ENCODE measurements at places on chromosomes 7 and 10. TPM values are rescaled to one million over a fixed set of nuclear protein-coding genes. Genes with fewer than 3 reads are reported as not detected.

Gene CHRM2
- total RNA-seq: not detected

Gene GPC2
- total RNA-seq: not detected

Gene MKX
- total RNA-seq: 15.8 TPM

Gene EIF5AL1
- 0.21 TPM for total RNA-seq

DNA sequence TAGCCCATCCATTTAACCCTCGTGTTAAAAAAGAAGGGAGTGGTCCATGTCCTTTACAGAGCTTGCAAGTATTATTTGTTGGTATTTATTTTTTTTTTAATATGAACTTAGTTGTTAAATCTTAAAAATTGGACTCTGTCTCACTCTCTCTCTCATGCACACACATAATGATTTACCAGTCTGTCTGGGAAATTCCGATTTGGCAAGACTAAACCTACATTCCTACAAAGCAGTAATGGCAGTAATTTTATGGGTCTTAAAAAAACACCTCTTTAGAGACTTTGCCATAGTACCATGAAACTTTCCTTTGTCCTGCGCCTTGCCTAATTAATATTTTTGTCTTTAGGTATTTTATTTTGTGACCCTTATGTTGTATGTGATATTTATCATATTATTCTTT, 239.5 kb upstream of the PPP1R3A start:
- no peak overlapping the region for H3K27ac ChIP-seq
- H3K4me1 ChIP-seq: no peaks in the 10 kb centered on the region
- H3K4me3 ChIP-seq: no peak overlapping the region
- no peaks in the 10 kb centered on the region for H3K36me3 ChIP-seq
- no peaks in the 10 kb centered on the region for H3K27me3 ChIP-seq

GRCh38 chr7:155865830-155866525, 53.7 kb upstream of the SHH start:
- no peaks in the 10 kb centered on the region for H3K36me3 ChIP-seq
- no peaks in the 10 kb centered on the region for H3K4me1 ChIP-seq
- H3K4me3 ChIP-seq: no peak overlapping the region
- no peaks in the 10 kb centered on the region for H3K27me3 ChIP-seq
- no peak overlapping the region for H3K27ac ChIP-seq
- no peak for DNase-seq

GRCh38 chr10:121205625-121206024, 354.5 kb downstream of the WDR11 start:
- H3K4me1 ChIP-seq: no peaks in the 10 kb centered on the region
- H3K27me3 ChIP-seq: no peaks in the 10 kb centered on the region
- no peak for DNase-seq
- H3K4me3 ChIP-seq: no peak overlapping the region
- no peak overlapping the region for H3K27ac ChIP-seq

GRCh38 chr10:111281516-111281915, 204.7 kb downstream of the ADRA2A start:
- no peaks in the 10 kb centered on the region for H3K27me3 ChIP-seq
- no peak for DNase-seq
- H3K4me1 ChIP-seq: no peaks in the 10 kb centered on the region
- no peak overlapping the region for H3K4me3 ChIP-seq
- H3K27ac ChIP-seq: no peak overlapping the region

DNA sequence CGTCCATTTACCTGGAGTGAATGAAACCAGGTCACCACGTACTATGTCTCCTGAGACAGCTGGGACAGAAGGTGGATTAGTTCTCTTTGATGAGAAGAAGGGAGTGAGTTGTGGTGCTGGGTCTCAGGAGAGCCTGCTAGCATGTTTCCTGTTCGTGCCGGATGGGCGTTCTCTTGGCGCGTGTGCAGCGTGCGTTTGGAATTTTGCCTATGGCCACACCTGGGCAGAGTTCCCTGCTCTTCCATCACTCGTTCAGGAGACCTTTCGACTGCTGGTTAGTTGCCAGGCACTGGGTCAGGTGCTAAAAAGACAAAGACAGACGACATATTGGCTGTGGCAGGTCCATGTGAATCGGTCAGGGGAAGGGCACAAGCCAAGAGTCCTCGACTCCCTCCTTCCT, 90.3 kb downstream of the TRRAP start:
- DNase-seq: no peak
- H3K27me3 ChIP-seq: no peaks in the 10 kb centered on the region
- no peak overlapping the region for H3K4me3 ChIP-seq
- H3K27ac ChIP-seq: no peak overlapping the region
- H3K36me3 ChIP-seq: peaks cover 87% of the 10 kb centered on the region

- no peaks in the 10 kb centered on the region for H3K4me1 ChIP-seq
- no peak overlapping the region for H3K27ac ChIP-seq
- H3K27me3 ChIP-seq: no peaks in the 10 kb centered on the region
- peaks cover 87% of the 10 kb centered on the region for H3K36me3 ChIP-seq
- DNase-seq: peak; percentile 52
- no peak overlapping the region for H3K4me3 ChIP-seq
Measured at GRCh38 chr7:139576179-139576973, 52.9 kb downstream of the CLEC2L start.

- H3K27ac ChIP-seq: peak overlapping the region; percentile 19
- peak; percentile 30 for DNase-seq
- H3K4me1 ChIP-seq: peaks cover 12% of the 10 kb centered on the region
- H3K36me3 ChIP-seq: no peaks in the 10 kb centered on the region
Measured at GRCh38 chr10:116753759-116754158, 11.4 kb upstream of the HSPA12A start.

- DNase-seq: no peak
- peaks cover 4% of the 10 kb centered on the region for H3K36me3 ChIP-seq
- H3K4me1 ChIP-seq: no peaks in the 10 kb centered on the region
- no peak overlapping the region for H3K27ac ChIP-seq
- H3K4me3 ChIP-seq: no peak overlapping the region
Measured at GRCh38 chr7:107450970-107451369, 18.9 kb upstream of the GPR22 start.

DNA sequence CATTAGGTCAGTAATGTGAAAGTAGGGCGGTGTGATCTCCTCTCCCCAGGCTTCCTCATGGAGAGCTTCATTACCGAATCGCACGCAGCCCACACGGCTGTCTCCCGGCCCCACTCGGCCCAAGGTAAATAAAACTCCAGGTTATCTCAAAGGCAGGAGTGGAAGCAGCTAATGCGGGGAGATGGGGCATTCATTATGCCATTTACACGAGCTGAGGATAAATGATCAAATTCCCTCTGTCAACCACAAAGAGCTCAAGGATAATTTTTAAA, 93.5 kb downstream of the ADARB2 start:
- no peak for DNase-seq
- no peak overlapping the region for H3K4me3 ChIP-seq
- no peaks in the 10 kb centered on the region for H3K4me1 ChIP-seq
- no peaks in the 10 kb centered on the region for H3K36me3 ChIP-seq
- H3K27me3 ChIP-seq: no peaks in the 10 kb centered on the region
- H3K27ac ChIP-seq: no peak overlapping the region

DNA sequence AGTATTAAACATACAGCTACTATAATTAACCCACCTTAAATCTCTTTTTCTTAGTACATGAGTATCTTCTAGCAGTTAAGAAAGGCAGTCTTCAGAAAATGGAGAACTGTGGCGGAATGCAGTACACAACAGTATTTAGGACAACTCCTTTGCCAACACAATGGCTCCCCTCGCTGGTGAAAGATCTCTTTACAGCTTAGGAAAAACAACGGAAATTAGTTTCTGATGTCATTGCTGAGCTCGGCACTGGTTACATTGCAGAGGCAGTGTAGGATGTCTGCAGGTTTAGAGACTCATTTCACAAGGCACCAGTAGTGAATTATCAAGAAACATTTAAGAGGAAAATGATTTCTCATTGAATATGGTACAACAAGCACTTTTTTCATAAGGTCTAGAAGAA, 43.4 kb downstream of the GLRX3 start:
- DNase-seq: no peak
- H3K36me3 ChIP-seq: peaks cover 54% of the 10 kb centered on the region
- no peaks in the 10 kb centered on the region for H3K4me1 ChIP-seq
- H3K27ac ChIP-seq: no peak overlapping the region
- no peak overlapping the region for H3K4me3 ChIP-seq
- no peaks in the 10 kb centered on the region for H3K27me3 ChIP-seq

- DNase-seq: no peak
- H3K27me3 ChIP-seq: no peaks in the 10 kb centered on the region
- H3K4me1 ChIP-seq: no peaks in the 10 kb centered on the region
- no peak overlapping the region for H3K27ac ChIP-seq
Measured at GRCh38 chr10:112370424-112370819, 3.5 kb upstream of the ACSL5 start.

- no peaks in the 10 kb centered on the region for H3K27me3 ChIP-seq
- no peaks in the 10 kb centered on the region for H3K36me3 ChIP-seq
- H3K4me3 ChIP-seq: no peak overlapping the region
- peaks cover 6% of the 10 kb centered on the region for H3K4me1 ChIP-seq
- DNase-seq: no peak
Measured at GRCh38 chr7:157335236-157335635, 1.6 kb upstream of the DNAJB6 start.

DNA sequence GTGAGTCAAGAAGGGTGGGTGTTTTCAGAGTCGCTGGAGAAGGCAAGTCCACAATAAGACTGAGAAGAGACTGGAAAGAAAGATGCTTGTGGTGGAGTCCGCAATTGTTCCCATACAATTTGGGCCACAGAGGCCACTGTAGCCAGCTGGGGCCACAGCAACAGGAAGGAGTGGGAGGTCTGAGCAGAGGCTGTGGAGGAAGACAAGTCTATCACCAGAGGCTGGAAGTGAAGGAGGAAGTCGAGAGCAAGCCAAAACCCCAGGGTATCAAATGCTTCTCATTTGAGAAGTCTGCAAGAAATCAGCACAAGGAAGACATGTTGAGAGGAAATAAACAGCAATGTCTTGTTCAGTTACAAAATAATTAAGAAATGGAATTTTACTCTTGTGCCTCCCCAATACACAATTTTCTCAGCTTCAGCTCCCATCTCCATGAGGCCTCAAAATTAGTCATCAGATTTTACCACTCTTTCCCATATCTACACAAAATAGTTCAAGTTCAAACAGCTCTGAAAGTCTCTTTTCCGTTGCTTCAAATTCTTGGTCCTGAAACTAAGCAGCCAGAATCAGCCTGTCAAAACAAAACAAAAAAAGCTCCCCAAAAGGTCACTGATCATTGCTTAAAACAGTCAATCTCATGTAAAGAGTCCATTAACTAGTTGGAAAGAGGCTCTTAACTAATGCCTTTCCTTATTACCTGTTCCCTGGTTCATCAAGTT, 31.6 kb downstream of the SLC16A12 start:
- no peak overlapping the region for H3K4me3 ChIP-seq
- no peaks in the 10 kb centered on the region for H3K27me3 ChIP-seq
- no peak overlapping the region for H3K27ac ChIP-seq
- DNase-seq: no peak
- no peaks in the 10 kb centered on the region for H3K36me3 ChIP-seq

- no peaks in the 10 kb centered on the region for H3K4me1 ChIP-seq
- no peak overlapping the region for H3K27ac ChIP-seq
Measured at GRCh38 chr10:2861632-2862210, 205.6 kb upstream of the PFKP start.

GRCh38 chr10:19620811-19621210, 195.4 kb upstream of the PLXDC2 start:
- H3K4me1 ChIP-seq: no peaks in the 10 kb centered on the region
- DNase-seq: no peak
- no peaks in the 10 kb centered on the region for H3K27me3 ChIP-seq
- H3K27ac ChIP-seq: no peak overlapping the region
- H3K36me3 ChIP-seq: no peaks in the 10 kb centered on the region

DNA sequence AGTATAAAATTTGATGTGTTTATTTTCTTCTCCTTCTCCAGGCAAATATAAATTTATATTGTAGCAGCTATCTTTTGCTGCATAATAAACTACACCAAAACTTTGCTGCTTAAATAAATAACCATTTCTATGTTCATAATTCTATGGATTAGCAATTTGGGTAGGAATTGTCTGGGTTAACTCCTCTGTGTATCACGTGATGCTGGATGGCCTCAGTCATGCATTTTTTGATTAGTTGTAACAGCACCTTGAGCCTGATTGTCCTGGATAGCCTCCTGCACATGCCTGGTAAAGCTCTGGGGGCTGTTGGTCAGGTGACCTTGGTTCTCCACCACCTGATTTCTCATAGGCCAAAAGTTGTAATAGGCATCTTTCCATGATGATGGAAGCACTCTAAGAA, 572.9 kb downstream of the ETV1 start:
- H3K4me3 ChIP-seq: no peak overlapping the region
- no peak overlapping the region for H3K27ac ChIP-seq
- no peaks in the 10 kb centered on the region for H3K36me3 ChIP-seq
- no peak for DNase-seq
- H3K4me1 ChIP-seq: no peaks in the 10 kb centered on the region
- H3K27me3 ChIP-seq: no peaks in the 10 kb centered on the region

- no peak overlapping the region for H3K27ac ChIP-seq
- no peak overlapping the region for H3K4me3 ChIP-seq
- no peaks in the 10 kb centered on the region for H3K27me3 ChIP-seq
- H3K4me1 ChIP-seq: no peaks in the 10 kb centered on the region
Measured at GRCh38 chr7:91949221-91950009, 8.8 kb downstream of the AKAP9 start.

DNA sequence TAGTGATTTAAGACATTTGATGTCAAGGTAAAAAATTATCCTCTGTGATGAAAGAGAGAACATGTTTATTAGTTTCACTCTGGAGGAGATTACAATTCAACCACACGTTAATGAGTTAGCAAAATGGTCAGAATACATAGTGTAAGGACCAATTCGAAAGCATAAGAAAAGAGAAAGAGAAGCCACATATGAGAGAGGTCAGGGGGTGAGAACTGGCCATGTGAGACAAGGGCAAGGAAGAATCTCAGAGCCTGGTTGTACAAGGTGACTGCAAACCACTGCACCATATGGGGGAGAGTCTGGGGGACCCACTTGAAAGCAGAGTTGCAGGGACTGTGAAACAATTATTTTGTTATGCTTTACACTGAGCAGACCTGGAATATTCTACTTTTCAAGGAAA, 27.7 kb upstream of the BET1 start:
- H3K4me3 ChIP-seq: no peak overlapping the region
- H3K27ac ChIP-seq: no peak overlapping the region
- H3K27me3 ChIP-seq: no peaks in the 10 kb centered on the region

- peaks cover 13% of the 10 kb centered on the region for H3K36me3 ChIP-seq
- no peaks in the 10 kb centered on the region for H3K27me3 ChIP-seq
- no peaks in the 10 kb centered on the region for H3K4me1 ChIP-seq
- no peak overlapping the region for H3K27ac ChIP-seq
- no peak overlapping the region for H3K4me3 ChIP-seq
- no peak for DNase-seq
Measured at GRCh38 chr10:49830846-49831245, 68.7 kb upstream of the OGDHL start.

DNA sequence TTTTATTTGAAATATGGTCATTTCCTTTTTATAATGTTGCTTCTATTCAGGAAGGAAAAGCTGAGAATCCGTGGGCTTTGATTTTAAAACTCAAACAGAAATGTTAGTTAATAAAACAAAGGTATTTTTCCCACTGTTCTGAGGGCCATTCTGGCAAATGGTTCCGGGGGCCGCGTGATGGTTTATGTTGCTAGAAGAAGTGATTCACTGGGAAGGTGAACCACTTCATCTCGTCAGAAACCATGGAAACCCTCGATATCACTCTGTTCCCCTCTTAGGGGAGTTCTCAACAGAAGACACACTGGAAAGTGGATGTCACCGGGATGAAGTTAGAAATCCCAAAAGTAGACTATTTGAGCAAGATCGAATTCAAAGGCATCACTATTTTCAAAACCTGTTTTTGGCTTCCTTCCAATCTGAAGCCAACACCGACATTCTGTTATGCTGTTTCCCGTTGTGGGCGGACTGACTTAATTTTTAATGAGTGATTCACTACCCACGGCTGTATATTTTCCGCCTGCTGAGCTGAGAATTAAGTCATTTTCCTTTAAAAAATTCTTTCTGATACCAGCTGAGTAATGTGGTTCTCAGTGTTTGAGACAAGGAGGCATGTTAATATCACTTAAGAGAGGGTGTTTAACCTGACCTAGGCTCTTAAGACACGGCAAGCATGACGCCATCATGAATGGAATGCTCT, 84.1 kb downstream of the PTPRE start:
- peaks cover 21% of the 10 kb centered on the region for H3K4me1 ChIP-seq
- H3K36me3 ChIP-seq: no peaks in the 10 kb centered on the region
- DNase-seq: peak; percentile 65
- H3K27me3 ChIP-seq: no peaks in the 10 kb centered on the region
- peak overlapping the region; percentile 67 for H3K27ac ChIP-seq

Measured in ascending aorta (tissue), 2 donors.